ENCODE measurements at places on chromosomes 11 and 22.

DNA sequence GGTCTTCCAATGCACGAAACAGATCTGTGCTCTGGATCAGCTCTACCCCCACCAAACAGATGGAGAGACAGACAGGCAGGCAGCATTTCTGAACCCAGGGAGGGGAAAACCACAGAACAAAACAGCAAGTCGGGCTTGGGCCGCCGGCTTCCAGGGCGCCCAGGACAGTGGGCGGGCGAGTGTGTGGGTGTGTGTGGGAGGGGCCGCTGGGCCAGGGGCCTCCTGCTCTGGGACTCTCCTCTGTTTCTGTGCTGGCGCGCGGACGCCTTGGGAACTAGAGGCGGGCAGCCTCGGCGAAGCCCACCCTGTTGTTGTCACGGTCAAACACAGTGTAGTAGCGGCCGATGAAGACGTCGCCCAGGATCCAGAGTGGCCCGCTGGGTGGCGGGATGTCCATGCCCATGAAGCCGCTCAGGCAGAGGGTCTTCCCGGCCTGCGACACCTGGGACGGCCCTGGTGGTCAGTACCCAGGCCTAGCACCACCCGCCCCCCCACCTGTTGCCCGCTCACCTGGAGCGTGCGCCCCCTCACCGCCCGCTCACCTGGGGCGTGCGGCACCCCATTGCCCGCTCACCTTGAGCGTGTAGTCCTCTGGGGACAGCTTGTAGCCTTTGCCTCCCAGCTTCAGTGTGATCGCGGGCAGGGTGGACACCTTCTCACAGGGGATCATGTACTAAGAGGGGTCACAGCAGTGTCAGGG lies 3.0 kb upstream of the IFITM10 start:
- DNase-seq, result no peak

DNA sequence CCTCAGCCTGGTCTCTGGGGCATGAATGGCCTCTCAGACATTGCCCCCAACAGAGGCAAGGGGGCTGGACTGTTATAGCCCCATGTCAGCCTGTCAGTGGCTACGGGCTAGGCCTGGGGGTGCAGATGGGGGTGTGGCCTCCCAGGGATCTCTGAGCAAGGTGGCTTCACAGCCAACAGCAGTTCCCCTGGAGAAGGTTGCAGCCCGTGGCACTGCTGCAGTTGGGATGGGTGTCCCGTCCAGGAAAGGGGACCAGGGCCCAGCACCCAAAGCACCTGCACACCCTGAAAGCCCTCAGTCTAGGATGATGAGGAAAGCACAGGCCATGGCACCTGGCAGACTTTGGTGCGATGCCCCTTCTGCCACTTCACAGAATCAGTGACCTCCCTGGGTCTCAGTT lies 101.3 kb downstream of the TP53I11 start:
- DNase-seq, result no peak

GRCh38 chr11:33617672-33618350 lies 82.8 kb downstream of the C11orf91 start:
- no peak for DNase-seq

DNA sequence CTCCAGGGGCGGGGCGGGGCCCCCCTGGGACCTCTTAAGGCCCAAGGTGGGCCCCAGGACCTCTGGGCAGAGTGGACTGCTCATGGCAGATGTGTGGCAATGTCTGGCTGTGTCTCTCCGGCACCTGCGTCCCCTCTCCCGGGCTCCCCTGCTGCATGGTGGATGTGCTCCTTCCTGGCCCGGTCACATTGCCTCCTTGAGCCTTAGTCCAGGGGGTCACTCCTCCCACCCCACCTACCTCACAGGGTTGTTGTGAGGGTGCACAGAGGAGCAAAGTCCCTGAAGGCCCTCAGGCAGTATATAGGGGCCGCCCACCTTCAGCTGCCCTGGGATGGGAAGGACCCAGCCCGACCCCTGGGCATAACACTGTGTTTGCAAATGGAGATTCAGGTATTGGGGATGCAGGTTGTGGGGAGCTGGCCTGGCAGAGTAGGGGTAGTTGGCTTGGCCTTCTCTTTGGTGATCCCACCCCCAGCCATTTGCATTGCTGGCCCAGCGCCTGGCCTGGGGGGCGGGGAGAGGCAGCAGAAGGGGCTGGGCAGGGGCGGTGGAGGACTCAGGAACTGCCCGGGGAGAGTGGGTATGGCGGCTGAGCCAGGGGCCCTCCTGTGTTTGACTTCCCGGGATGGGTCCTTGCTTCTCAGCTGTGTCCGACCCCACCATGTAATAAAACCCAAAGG lies 11.3 kb downstream of the KCTD17 start:
- no peak for DNase-seq

GRCh38 chr11:86202013-86202336 lies 42.6 kb upstream of the EED start:
- no peak for DNase-seq

GRCh38 chr11:102989379-102990047 lies 34.0 kb upstream of the MMP13 start:
- DNase-seq, result no peak

DNA sequence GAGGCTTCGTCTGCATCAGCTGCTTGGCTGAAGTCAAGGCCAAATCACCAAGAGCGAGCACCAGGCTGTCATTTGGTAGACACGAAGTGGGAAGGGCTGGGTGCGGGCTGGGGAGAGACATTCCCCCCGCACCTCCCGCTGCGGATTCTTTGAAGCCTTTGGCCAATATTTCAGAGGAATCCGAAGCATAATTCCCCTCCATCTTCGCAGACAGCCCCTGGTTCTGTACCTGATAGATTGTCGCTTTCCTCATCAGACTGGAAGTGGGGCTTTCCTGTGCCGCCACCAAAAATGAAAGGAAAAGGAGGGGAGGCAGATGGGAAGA lies 15.3 kb downstream of the BLID start:
- no peak for DNase-seq

- no peak for DNase-seq
Measured at GRCh38 chr22:36117053-36117554, 43.5 kb downstream of the APOL3 start.

DNA sequence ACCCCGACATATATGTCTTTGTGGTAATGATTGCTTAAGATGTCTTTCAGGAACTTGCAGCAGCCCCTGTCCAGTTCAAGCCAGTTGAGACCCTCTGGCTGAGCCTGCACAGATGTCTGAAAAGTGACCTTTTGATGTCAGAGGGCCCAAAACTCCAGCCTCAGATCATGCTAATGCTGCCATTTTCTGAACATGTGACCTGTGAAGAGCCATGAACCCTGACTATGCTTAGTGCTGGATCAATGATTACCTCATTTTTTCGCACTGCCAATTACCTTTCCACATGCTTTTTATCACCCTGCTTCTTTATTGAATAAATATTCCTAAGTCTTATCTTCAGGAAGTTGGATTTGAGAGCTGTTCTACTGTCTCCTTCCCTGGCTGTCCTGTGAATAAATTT lies 6.9 kb upstream of the CYP2R1 start:
- DNase-seq, result no peak

GRCh38 chr11:65422633-65423515 lies at the start of gene NEAT1:
Gene NEAT1, plus strand, starts transcription at chr11:65422798.
- DNase-seq, result peak; percentile 96

DNA sequence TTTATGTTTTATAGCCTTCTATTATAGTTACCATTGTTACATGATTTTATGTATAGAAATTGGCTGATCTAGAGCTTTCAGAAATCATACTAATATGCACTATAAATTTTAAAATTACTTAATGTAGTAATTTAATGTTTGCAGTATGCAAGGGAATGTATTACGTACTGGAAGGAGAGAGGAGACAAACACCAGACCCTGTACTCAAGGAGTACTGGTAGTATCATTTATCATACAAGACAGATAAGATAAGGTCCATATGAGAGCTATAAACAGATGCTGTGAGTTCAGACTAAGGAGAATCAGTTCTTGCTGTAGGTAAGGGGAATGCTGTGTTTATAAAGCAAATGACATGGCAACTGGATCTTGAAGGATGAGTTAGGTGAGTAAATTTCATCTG lies 765 bp downstream of the BCO2 start:
- no peak for DNase-seq

DNA sequence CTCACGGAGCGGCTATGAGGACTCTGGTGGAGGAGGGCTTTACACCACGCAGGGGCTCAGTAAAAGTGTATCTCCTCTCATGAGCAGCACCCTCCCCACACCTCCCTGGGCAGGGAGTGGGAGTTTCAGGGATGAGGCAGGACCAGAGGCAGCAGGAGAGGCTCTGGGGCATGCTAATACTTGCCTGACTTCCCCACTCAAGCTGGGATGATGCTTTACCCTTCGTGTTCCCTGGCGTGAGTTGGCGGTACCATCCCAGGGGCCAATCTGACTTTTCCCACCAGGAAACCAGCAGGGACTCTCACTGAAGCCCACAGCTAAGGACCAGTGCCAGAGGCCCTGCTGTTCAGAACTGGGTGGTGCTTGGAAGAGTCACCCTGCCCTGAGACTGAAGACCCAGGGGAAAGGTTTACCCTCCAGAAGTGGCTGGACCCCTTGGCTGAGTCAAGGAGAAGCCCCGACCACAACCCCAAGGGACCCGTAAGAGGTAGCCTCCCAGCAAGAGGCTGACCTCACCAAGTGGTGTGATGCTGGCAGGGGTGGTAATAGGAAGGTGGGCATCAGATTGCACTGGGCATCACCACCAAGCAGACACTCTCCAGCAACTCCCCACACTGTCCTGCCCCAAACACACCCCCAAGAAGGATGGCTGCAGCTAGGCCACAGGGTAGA lies 65.6 kb downstream of the THAP12 start:
- DNase-seq, result no peak

DNA sequence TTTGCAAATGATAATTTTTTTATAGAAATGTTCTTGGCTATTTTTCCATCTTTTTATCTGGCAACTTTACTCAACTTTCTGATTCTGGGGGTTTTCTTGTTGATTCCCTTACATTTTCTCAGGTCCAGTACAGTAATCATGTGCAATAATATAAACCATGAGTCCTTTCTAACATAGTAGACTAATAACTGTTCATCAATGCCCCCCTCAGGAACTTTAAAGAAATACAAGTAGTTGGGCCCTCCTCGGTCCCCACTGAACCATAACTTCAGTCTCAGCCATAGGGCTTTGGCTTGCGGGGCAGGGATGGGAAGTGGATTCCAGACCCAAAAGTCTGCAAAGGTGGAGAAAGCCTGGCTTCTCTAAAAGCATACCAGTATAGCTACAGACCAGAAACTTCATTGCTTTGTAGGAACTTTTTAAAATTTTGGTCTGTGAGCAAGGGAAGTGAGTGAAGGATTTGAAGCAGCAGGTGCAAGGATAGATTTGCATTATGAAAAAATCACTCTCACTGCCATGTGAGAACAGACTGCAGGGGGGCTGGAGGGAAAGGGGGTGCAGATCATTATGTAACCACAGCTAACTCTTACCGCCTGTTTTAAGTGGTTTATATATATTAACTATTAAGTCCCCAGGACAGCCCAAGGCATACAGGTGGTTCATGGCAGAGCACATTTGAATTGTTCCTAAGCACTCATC lies 10.4 kb upstream of the TUB start:
- DNase-seq, result no peak

- DNase-seq, result no peak
Measured at GRCh38 chr11:116071241-116071640, 567.0 kb upstream of the CADM1 start.

All from hematopoietic multipotent progenitor cell treated with erythropoietin and hydrocortisone succinate and interleukin-3 and kit ligand, for 17 days (in vitro differentiated cells).